ENCODE measurements at places on chromosomes 2 and 18. TPM values are rescaled to one million over a fixed set of nuclear protein-coding genes. Genes with fewer than 3 reads are reported as not detected.

- H3K27me3 ChIP-seq = no peaks in the 10 kb centered on the region
- no peak overlapping the region for H3K4me3 ChIP-seq
- H3K27ac ChIP-seq = no peak overlapping the region
- H3K36me3 ChIP-seq = no peaks in the 10 kb centered on the region
Measured at GRCh38 chr2:118918017-118918416, 24.0 kb upstream of the MARCO start.

DNA sequence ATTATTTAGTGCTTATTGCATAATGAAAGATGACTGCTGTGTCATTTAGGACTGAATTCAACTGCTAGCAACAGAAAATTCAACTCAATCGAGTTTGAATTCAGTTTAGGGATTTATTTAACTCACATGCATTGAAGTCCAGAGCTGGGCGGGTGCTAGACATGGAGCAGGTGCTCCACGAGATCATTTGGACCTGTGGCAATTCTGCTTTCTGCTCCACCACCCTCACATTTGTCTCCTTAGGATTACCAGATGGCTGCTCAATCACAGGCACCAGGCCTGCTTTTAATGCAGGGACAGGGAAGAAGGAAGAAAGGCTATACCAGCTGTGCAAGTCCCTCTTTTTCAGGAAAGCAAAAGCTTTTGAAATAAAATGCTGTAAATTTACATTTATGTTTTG lies 572.9 kb upstream of the SLC8A1 start:
- no peaks in the 10 kb centered on the region for H3K36me3 ChIP-seq
- H3K4me1 ChIP-seq = no peaks in the 10 kb centered on the region
- no peak overlapping the region for H3K27ac ChIP-seq
- H3K4me3 ChIP-seq = no peak overlapping the region

DNA sequence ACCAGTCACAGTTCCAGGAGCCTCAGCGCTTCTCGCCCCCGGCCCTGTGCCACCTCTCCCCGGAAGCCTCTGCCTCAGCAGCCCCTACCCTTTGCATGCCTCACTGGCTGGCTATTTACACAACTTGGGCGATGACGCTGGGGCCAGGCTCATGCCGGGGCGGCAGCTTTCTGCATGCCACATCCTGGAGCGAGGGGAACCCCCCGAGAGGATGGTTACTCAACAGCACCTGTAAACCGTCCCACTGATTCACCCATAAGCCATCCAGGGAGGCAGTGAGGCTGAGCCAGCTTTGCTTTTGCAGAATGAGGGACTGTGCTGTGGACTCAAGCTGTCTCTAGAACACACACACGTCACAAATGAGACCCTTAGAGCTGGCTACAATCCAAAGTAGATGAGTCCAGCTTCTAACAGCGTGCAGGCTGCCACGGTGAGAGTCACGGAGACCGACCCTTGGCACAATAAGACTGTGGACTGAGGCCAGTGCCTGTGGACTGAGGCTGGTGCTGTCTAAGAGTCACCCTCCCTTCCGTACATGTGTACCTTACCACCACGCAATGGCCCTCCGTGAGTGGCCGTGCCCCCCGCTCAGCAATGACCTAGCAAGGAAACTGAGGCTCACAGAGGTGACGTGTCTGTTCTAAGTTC lies 45.6 kb upstream of the ODC1 start:
- H3K27me3 ChIP-seq = peaks cover 3% of the 10 kb centered on the region
- H3K4me1 ChIP-seq = peaks cover 4% of the 10 kb centered on the region
- no peak for DNase-seq
- H3K36me3 ChIP-seq = no peaks in the 10 kb centered on the region
- no peak overlapping the region for H3K4me3 ChIP-seq
- no peak overlapping the region for H3K27ac ChIP-seq

GRCh38 chr2:66448136-66448991 lies 13.4 kb downstream of the MEIS1 start:
- no peak for DNase-seq
- no peak overlapping the region for H3K27ac ChIP-seq
- H3K4me1 ChIP-seq = peaks cover 2% of the 10 kb centered on the region
- H3K36me3 ChIP-seq = no peaks in the 10 kb centered on the region

DNA sequence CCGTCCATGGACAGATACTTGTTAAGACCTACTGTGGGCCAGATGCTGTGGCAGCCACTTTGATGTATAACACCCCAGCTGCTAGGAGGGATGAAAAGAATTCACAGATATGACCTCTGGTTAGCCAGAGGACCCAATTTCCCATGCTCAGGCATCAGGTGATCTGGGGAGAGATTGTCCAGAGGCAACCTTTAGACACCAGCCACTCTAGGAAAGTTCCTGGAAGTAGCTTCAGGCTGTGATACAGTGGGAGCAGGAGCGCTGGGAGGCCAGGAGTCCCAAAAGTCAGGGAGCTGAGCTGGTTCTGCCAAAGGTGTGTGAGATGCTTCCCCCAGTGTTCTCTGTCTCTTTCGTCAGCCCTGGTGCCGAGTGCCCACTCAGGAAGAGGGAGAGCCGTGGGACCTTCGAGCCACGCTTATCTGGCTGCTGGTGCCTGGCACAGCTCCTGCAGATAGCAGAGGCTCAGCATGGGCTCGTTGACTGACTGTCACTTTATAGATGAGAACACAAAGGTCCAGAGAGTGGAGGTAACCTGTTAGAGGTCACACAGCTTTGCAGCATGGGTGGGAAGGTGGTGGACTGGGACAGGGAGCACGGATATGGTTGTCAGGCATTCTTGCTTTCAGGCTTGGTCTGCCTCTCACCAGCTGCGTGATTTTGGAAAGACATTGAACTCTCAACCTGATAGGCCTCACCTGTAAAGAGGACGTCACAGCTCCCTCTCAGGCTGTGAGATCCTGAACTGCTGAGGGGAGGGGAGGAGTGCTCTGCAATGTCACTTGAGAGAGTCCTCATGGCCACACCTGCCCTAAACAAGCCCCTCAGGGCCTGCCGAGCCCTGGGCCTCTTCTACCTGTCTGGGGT lies 7.8 kb upstream of the RALB start:
- no peak for DNase-seq
- peaks cover 11% of the 10 kb centered on the region for H3K4me1 ChIP-seq
- H3K27ac ChIP-seq = no peak overlapping the region
- H3K4me3 ChIP-seq = no peak overlapping the region
- H3K36me3 ChIP-seq = no peaks in the 10 kb centered on the region

DNA sequence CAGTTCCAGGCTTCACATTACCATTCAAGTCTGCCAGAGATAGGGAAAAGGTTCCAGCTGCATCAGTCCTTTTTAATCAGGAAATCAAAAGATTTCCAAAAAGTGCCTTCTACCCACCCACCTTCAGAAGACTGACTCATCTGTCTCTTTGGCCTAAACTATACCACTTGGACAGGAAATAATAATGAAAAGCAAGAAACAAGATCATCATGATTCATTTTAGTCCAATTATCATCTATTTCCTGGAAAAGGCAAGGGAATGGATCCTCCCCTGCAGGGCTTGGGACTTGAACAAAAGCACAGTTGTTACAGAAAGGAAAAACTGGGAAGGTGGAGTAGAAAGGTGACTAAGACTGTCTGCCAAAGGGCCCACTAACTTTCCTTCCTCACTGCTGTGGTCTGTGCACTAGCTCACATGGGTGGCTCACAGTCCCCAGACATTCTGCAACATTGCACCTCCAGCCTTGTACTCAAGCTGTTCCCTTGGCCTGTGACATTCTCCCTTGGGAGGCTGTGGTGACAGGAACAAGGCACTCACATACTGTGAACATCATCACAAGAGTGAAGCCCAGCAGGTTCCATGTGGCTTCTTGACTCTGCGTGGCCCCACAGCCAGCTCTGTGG lies 75.3 kb downstream of the VSNL1 start:
- H3K27ac ChIP-seq = no peak overlapping the region
- no peaks in the 10 kb centered on the region for H3K27me3 ChIP-seq
- H3K4me1 ChIP-seq = no peaks in the 10 kb centered on the region
- DNase-seq = no peak
- no peaks in the 10 kb centered on the region for H3K36me3 ChIP-seq

DNA sequence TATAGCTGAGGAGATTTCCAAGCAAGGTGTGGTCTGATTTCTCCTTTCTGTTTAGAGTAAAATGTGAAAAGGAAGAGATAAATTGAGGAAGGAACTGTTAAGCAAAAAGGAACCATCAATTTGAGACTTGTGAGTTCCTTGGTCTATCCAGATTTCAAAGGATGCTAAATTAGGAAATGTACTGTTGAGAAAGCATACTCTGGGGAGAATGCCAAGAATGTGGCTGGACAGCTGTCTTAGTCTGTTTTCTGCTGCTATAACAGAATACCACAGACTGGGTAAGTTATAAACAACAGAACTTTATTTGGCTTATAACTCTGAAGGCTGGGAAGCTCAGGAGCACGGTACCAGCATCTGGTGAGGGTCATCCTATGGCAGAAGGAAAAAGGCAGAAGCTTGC lies 1097.2 kb downstream of the TDRD15 start:
- DNase-seq = no peak
- H3K27me3 ChIP-seq = no peaks in the 10 kb centered on the region
- H3K27ac ChIP-seq = no peak overlapping the region
- no peak overlapping the region for H3K4me3 ChIP-seq

- no peak for DNase-seq
- no peaks in the 10 kb centered on the region for H3K36me3 ChIP-seq
- no peaks in the 10 kb centered on the region for H3K27me3 ChIP-seq
- no peak overlapping the region for H3K27ac ChIP-seq
- no peak overlapping the region for H3K4me3 ChIP-seq
Measured at GRCh38 chr18:62857263-62857976, 142.1 kb downstream of the PHLPP1 start.

GRCh38 chr18:24120676-24121075 lies 18.2 kb upstream of the CABYR start:
- no peak overlapping the region for H3K4me3 ChIP-seq
- DNase-seq = no peak
- no peaks in the 10 kb centered on the region for H3K4me1 ChIP-seq
- no peaks in the 10 kb centered on the region for H3K27me3 ChIP-seq

- H3K4me1 ChIP-seq = no peaks in the 10 kb centered on the region
- H3K4me3 ChIP-seq = no peak overlapping the region
- no peak for DNase-seq
- H3K36me3 ChIP-seq = no peaks in the 10 kb centered on the region
Measured at GRCh38 chr2:228866781-228867180, 404.3 kb downstream of the PID1 start.

DNA sequence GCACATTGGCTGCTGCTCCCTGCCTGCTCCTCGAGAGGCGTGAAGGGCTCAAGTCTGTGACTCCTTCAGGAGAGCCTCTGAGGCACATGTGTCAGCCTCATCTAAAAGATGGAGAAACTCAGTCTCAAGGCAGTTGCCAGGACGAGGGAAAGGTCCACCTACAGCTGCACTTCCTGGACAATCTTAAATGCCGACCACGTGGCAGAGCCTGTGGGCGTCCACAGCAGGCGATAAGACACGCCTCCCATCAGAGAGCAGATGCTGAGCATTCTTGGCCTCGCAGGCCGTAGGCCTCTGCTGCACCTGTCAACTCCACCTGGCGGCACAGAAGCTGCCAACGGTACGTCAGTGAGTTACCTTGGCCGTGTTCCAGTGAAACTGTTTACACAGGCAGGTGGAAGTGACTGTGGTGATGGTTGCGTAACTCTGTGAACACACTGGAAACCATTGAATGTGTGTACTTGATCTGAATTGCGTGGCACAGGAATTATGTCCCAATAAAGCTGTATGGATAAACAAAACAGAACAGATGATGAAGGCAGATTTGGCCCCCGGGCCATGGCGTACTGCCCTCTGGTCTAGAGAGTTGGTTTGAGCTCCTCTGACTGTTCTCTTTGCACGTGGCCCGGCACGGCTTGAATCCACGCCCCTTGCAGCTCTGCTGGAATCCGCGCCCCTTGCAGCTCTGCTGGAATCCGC lies 114.5 kb downstream of the RNF144A start:
- peak overlapping the region; percentile 67 for H3K27ac ChIP-seq
- H3K27me3 ChIP-seq = no peaks in the 10 kb centered on the region
- no peak overlapping the region for H3K4me3 ChIP-seq
- peak; percentile 79 for DNase-seq
- H3K4me1 ChIP-seq = peaks cover 8% of the 10 kb centered on the region
- H3K36me3 ChIP-seq = no peaks in the 10 kb centered on the region

- H3K36me3 ChIP-seq = no peaks in the 10 kb centered on the region
- H3K4me1 ChIP-seq = no peaks in the 10 kb centered on the region
- no peak for DNase-seq
Measured at GRCh38 chr18:49767111-49768050, 46.0 kb downstream of the ACAA2 start.

GRCh38 chr2:179349670-179350303 lies 85.2 kb upstream of the SESTD1 start:
- H3K4me1 ChIP-seq = no peaks in the 10 kb centered on the region
- no peaks in the 10 kb centered on the region for H3K36me3 ChIP-seq
- DNase-seq = no peak
- H3K4me3 ChIP-seq = no peak overlapping the region

DNA sequence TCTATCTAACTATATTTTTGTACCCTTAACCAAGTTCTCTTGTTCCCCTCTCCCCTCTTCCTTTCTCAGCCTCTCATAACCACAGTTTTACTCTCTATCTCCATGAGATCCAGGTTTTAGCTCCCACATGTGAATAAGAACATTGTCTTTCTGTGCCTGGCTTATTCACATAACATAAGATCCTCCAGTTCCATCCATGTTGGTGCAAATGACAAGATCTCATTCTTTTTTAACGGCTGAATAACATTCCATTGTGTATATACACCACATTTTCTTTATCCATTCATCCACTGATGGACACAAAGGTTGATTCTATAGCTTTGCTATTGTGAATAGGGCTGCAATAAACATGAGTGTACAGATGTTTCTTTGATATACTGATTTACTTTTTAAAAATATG lies 83.9 kb upstream of the TMEM178A start:
- H3K27me3 ChIP-seq = no peaks in the 10 kb centered on the region
- H3K4me3 ChIP-seq = no peak overlapping the region
- no peaks in the 10 kb centered on the region for H3K36me3 ChIP-seq
- no peak for DNase-seq

DNA sequence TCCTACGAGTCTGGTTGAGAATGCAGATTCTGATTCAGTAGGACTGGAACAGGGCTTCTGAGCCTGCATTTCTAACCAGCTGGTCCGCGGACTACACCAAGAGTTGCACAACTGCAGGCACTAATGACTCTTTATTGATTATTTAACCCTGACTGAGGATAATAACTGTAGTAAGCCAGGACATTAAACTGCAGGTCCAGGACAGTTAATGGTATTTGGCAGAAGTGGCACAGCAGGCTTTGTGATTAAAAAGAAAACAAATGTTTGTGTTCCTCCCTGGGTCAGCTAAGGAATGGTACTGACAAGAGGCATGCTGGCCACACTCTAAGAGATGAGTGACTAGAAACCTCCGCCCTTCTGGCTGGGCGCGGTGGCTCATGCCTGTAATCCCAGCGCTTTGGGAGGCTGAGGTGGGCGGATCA lies 59.4 kb downstream of the ALPK2 start:
- no peak overlapping the region for H3K4me3 ChIP-seq
- peak overlapping the region; percentile 90 for H3K27ac ChIP-seq
- H3K36me3 ChIP-seq = no peaks in the 10 kb centered on the region
- no peaks in the 10 kb centered on the region for H3K27me3 ChIP-seq
- DNase-seq = no peak

GRCh38 chr2:235381261-235381912 lies 112.5 kb upstream of the AGAP1 start:
- H3K36me3 ChIP-seq = no peaks in the 10 kb centered on the region
- no peaks in the 10 kb centered on the region for H3K4me1 ChIP-seq
- no peak for DNase-seq

Gene RAB12
- total RNA-seq = 145 TPM

Gene LYG2
- not detected for total RNA-seq

Gene NEU2
- total RNA-seq = not detected

Gene HRH4
- not detected for total RNA-seq

Gene FEV
- not detected for total RNA-seq

Gene CRYGD
- total RNA-seq = not detected

Gene M1AP
- total RNA-seq = not detected

Gene OBSL1
- total RNA-seq = 38.7 TPM

Gene DNAH6
- total RNA-seq = 0.08 TPM

Gene UGT1A1
- not detected for total RNA-seq

Gene GLI2
- total RNA-seq = 0.66 TPM

Gene GPR45
- total RNA-seq = not detected

Gene GALNT14
- total RNA-seq = 0.25 TPM

All from psoas muscle (tissue), 8 donors.